ENCODE measurements at places on chromosomes 2 and 18.

- DNase-seq = no peak
These were observed 78.7 kb downstream of the NCAPH start for GRCh38 chr2:96414161-96414710.

DNA sequence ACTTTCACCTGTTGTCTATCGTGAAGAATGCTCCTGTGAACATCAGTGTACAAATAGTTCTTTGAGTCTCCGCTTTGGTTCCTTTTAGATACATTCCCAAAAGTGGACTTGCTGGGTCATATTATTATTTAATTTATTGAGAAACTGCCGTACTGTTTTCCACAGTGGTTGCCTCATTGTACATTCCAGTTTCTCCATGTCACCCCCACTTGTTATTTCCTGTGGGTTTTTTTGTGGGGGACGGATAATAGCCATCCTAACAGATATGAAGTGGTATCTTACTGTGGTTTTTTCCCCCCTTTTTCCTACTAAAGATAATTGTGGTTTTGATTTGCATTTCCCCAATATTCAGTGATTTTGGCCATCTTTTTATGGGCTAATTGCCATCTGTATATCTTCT lies 53.8 kb downstream of the SMCHD1 start:
- no peak for DNase-seq

- DNase-seq = no peak
These were observed 139.6 kb downstream of the CTIF start for GRCh38 chr18:48678237-48679115.

DNA sequence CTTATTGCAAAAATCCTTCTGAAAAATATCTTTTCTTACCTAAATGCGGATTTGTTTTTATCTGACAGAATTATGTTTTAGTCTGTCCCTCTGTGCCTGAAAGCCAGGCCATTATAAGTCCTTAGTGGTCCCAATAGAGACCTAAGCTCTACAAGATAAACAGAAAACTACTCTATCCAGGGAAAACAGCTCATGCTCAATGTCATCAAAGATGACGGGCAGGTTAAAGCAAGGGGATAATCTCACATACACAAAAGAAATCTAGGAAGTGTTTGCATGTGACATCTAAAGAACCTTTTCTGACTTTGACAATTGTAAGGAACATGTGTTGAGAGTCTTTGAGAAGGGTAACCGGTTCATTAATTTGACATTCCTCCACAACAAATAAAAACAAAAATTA lies 741.1 kb upstream of the ID2 start:
- DNase-seq = no peak

DNA sequence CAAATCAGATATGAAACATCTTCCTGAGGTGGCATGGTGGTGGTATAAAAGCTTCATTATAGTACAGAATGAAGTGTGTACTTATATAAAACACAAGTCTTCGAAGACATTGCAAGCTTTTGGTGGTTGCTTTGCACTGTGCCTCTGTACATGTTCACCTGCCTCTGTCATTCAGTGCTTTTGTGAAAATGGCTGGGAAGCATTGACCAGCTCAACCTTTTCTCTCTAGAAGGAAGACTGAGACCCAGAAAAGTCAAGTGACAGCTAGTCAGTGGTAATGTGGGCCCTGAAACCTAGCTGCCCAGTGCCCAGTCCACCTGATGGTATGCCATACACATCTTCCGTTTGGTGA lies 12.1 kb downstream of the ITGA6 start:
- no peak for DNase-seq

- no peak for DNase-seq
These were observed 51.1 kb downstream of the MYO5B start for GRCh38 chr18:50143886-50144285.

DNA sequence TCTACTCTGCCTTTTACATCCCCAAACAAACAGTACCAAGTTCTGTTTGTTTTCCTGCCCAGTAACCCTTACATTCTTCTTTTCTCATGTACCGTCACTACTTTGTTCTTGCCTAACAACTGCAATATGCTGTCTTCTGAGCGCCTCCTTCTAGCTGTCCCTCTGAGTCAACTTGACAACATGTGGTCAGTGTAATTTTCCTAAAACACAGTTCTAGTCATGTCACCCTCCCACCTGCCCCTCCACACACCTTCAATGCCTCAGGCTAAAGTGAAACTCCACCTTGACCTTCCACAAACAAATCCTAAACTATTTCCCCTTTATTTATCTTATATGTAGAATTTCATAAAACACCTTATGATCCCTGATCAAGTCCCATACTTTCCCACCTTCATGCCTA lies 124.6 kb upstream of the CD302 start:
- no peak for DNase-seq

GRCh38 chr2:163732727-163733126 lies 3.1 kb downstream of the FIGN start:
- no peak for DNase-seq

GRCh38 chr2:197300139-197300538 lies 10.4 kb downstream of the ANKRD44 start:
- no peak for DNase-seq

GRCh38 chr2:70743677-70744076 lies 24.3 kb downstream of the ADD2 start:
- DNase-seq = no peak

DNA sequence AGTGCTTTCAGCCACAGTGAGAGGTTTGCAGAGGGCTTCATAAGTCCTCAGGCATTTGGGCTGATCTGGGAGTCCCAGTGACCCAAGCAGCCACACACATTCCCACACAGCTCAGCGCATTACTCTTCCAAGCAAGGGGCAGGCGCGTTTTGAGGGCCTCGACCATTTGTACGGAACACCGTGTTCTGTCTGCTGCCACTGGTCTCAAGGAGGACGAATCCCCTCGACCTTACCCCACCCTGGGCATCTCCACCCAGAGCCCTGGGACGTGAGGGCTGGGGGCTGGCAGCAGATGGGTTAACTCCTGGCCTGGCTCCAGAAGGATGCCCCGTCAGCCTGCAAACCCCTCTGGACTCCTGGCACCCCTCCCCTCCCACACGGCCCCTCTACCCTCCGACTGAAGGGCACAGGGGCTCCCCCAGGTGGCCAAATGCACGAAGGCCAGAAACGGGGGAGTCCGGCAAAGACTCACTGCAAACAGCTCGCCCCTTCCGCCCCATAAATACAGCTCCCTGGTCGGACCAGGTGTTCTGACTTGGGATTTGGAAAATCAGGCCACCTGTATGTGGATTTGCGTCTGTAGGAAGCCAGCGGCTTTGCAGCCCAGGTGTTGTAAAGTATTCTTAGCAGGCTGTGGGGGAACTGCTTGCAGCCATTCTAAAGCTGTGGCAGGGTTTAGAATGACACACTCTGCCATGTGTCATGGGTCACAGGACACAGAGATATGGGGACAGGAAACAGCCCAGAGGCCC lies 33.6 kb upstream of the PTMA start:
- peak; percentile 89 for DNase-seq

DNA sequence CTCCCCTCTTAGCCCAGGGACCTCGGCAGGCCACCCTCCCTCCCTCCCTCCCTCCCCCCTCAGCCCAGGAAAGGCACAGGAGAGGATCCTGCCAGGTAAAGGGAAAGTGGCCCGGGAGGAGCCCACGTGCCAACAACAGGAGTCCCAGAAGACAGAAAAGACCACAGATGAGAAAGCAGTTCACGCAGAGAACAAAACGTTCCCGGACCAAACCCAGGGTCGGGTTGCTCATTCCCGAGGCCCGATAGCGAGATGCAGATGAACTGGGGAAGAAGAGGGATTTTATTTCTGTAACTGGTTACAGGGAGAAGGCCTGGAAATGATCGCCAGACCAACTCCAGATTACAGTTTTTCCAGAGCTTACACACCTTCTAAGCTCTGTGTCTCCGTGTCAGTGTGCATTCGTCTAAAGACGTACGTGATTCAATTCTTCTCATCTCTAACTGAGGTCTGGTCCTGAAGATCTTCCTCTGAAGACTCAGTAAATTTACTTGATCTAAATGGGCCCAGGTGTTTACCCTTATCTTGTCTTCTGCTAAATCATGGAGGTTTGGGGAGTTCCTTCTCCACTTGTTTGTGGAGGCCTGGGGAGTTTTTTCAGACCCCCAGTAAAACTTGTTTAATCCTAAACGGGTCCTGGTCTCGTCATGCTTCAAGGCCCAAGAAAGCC lies 807 bp upstream of the NEU4 start:
- no peak for DNase-seq

DNA sequence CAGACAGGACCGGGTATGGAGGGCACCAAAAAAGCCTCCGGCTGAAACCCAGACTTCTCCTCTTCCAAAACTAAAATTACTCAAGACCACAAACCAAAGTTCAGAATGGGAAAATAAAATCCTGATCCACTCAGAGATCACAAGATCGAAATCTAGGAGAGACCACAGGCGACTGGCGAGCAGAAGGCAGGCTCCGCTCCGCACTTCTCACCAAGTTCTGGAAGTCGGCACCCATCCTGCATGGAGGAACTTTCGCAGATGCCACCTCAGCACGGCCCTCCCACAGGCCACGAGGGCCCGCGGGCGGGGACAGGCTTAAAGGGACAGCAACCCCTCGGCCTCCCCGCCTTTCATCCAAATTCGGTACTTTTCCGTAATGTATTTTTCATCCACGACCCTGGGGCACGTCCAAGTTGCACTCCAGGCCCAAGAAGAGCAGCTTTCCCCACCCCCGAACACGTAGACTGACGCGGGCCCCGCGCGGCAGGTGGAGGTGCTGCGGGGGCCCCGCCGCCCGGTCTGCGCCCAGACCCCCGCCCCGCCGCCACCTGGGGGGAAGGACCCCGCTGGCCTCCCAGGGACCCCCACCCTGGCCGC lies 43.7 kb downstream of the HDLBP start:
- DNase-seq = peak; percentile 48

DNA sequence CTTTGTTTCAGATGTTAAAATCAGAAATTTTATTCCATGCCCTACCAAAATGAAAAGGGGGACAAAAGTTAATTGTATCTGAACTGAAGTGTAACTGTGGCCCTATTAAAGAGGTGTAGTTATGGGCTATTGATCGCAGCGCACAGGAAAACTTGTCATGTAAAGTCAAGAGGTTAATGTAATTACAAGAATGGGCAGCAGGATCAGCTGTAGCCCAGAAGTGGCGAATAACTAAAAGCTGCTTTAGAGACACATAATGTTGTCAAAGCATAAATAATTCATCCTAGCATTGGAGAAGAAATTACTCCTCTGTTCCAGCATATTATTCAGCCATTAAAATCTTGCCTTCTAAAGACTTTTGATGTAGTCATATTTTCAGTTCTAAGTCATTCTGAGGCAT lies 211.8 kb downstream of the EPHA4 start:
- no peak for DNase-seq
